Pancreas (tissue), 10 donors: ENCODE measurements at places on chromosomes 12 and 14.

DNA sequence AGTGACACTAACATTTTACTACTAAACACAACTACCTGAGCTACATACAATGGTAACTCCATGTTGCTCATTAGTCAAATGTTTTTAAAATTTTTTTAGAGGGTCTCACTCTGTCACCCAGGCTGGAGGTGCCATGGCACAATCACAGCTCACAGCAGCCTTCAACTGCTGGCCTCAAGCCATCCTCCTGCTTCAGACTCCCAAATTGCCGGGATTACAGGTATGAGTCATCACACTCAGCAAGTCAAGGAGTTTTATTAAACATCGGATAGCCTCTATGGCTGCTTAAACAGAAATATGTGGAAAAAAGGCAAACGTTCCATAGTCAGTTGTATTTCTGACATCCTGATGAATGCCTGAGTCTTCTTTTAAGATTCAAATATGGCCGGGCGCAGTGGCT is 11.1 kb upstream of the NPFF start:
- DNase-seq: no peak

- DNase-seq: no peak
Measured at GRCh38 chr14:75175677-75176141, 703 bp downstream of the TMED10 start.

GRCh38 chr12:87866578-87867292 is 162.5 kb downstream of the C12orf50 start:
- DNase-seq: no peak

DNA sequence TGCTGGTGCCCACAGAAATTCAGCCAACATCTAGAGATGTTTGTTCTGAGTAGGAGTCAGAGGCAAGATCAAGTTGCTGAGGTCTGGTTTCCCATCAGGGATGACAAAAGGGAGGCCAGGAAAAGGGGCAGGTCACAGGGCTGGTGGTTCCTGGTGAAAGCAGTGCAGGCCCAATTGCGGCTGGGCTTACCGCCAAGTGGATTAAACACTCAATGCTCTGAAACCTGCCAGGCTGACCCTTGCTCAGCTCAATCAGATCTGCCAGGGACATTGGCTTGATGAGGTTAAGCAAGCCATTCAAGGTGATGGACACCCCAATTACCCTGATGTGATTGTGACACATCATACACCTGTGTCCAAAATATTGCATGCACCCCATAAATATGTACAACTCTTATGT is 5.5 kb upstream of the OAS1 start:
- DNase-seq: no peak

DNA sequence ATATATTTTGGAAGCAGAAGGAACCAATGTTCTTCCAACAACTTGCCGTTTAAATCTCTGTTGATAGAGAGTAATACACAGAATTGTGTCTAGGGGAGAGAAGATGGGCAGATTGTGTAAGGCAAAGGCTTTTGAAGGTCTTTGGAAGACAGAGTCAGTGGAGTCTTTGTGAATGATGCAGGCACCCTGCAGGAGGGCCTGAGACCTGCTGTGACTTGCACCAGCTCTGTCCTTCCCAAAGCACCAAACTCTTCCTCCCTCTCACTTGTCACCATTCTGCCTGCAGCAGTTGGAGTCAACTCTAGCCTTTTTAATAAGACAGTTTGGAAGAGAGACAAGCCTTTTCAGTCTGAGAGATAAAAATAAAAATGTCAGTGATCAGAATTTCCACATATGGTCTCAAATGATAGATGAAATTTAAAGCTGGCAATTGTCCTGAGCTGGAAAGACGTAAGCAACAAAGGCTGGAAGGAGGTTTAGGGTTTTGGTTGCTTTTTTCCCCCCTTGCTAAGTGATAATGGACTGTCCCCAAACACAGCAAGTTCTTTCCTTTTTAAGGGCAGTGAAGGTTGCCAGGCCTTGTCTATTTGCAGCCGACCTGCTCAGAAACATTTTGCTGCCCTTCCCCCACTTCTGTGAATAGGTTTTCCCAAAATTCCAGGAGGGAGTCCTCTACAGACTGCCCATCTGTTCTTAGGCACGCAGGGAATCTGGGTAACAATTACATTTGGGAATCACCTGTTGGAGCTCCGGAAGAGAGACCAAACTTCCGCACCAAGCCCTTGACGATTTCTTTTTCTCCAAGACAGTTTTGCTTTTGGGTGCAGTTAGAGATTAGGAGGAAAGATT is 103.0 kb upstream of the NTF3 start:
- DNase-seq: no peak

DNA sequence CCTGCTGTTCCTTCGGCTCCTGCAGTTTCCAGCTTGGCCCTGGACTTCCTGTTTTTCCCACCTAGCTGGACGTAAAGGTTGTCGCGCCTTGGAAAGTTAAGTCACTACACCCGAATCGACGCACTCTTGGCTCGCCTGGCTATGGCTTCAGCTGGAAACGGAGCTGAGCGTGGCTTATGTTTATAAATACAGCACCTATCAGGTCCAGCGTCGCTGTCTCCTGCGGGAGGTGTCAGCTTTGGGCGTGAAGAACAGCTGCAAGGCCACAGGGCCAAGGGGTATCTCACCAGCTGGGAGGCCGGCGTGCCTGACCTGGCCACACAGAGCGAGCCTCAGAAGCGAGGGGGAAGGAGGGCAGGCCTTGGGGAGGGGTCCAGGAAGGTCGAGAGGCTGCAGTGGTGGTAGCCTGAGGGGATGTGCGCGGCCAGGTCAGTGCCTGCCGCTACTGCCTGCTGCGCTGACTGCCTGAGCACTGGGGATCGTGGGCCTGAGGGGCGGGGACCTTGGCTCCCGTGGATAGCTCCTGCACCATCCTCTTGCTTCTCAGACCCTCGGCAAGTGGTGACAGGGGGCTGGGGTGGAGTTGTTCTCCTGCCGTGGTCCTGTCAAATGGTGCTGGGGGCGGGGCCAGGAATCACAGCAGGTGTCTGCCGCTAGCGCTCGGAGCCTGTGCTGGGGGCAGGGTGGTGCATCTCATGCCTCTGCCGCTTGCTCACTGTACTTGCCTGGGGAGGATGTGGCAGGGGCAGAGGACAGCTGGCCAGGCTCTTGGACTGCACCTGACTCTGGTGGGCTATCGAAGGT is 12.5 kb downstream of the PACS2 start:
- no peak for DNase-seq

- DNase-seq: no peak
Measured at GRCh38 chr14:79036441-79036840, 866.3 kb downstream of the NRXN3 start.

DNA sequence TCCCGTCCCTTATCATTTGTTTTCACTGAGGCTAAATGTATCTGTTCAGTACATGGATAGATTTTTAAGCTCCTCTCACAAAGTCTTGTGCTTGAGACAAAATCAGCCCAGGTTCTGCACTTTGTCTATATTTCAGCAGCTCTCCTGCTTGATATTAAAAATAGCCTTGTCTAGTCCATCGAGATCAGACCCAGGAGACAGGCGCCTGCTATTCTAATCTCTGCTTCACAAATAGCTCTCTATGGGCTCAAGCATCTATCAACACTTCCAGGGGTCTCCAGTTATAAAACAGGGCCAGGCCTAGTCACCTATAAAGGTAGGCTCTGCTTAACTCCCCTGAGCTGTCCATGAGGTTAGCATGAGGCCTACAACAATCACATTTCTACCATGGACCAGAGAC is 62.5 kb downstream of the ZFP36L1 start:
- DNase-seq: no peak
